ENCODE measurements at places on chromosomes 7 and 10.

GRCh38 chr10:109474261-109474660 lies 449.1 kb downstream of the XPNPEP1 start:
- DNase-seq = no peak

DNA sequence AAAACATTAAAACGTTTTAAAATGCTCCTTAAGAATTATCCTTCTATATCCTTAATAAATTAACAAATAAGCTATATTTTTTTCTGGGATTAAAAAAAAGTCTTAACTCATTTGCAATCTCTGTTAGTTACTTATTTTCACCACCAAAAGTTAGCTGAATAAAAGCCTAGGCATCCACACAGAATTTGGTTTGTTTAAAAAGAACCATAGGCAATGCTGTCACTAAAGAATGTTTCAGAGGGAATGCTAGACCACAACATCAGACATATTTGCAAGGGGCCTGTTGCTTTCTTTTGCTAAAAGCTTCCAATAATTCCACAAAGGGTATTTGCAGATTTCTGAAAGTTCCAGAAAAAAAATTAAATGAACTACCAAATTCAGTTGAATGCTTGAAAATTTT lies 244.2 kb downstream of the POU6F2 start:
- no peak for DNase-seq

- DNase-seq = no peak
Measured at GRCh38 chr7:142880876-142881505, 4.6 kb downstream of the TRPV6 start.

DNA sequence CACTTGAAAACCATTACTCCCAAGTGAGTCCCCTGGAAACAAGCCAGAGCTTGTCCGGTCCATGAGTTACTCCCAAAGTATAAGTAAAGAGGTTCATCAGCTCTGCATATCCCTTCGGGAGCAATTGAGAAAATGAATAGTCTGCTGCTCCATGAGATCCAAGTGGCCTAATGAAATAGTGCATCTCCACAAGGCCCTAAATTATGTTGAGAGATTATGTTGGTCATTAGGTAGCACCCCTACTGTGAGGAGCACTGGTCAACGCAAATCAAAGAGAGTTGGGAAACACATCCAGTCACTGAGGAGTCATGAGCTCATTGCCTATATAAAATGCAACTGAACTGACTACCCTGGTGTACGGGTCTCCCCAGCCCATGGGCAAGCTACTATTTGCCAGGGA lies 205.5 kb upstream of the AOAH start:
- DNase-seq = no peak

- no peak for DNase-seq
Measured at GRCh38 chr7:94832051-94832450, 75.3 kb upstream of the PPP1R9A start.

DNA sequence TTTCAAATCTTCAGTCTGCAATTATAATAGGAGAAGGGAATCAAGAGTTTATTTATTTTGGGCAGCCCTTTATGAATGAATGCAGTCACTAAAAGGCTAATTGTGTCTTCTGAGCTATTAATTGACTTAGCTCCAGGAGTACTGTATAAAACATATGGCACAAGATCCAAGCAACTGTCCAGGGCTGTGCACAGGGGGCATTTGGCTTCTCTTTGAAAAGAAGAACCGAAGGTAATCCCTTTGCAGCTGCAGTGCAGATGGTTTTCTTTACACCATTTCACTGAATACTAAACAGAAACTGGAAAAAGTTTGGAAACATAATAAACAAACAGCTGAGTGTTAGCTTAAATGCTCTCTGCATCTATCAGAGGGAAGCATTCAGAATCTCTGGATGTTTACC lies 282.6 kb upstream of the LRRN3 start:
- DNase-seq = no peak

- DNase-seq = no peak
Measured at GRCh38 chr10:78516236-78516635, 482.6 kb downstream of the RPS24 start.

DNA sequence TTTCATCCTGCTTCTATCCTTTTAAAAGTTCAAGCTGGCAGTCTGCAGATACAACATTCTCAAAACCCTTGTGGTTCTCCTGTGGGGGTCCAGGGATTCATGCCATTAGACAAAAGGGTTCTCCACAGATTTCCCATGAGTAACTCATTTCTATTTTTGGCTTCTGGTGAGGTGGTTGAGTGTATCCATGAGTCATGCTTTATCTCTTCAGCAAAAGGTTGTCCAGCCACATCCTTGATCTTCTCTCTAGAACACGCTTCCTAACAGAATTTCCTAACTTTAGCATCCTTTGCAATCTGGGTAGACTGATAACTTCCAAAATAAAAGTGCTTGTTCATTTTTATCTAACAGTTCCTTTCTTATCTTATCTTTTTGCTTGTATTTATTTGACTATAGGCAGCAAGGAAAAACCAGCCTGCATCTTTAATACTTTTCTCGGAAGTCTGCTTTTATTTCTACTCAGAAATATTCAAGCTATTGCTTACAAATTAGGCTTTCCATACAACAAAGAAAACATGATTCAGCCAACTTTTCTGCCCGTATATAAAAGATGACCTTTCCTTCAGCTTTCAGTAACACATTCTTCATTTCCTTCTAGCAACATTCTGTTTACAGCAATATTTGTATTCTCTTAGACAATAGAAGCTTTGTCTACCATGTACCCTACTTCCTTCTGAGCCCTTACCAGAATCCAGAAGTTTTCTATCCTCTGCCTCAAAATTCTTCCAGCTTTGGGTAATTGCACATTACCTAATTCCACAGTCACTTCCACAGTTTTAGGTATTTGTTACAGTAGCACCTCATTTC lies 79.3 kb upstream of the IL6 start:
- no peak for DNase-seq

DNA sequence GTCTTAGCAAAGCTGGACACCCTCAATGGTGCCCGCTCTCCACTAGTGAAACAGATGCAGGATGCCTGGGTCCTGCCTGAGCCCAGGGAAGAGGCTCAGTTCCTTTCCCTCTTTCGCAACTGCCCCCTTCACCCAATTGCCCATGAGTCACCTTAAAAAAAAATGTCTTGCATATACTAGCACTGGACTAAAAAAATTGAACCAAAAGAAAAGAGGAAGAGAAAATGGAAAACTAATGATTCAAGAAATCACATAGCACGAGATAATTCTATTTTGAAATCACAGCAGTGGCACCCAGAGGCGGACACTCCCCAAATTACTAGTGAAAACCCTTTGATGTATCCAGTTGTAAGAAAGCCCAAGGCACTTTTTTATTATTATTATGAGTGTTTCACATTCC lies 972.5 kb downstream of the LRMDA start:
- DNase-seq = no peak

DNA sequence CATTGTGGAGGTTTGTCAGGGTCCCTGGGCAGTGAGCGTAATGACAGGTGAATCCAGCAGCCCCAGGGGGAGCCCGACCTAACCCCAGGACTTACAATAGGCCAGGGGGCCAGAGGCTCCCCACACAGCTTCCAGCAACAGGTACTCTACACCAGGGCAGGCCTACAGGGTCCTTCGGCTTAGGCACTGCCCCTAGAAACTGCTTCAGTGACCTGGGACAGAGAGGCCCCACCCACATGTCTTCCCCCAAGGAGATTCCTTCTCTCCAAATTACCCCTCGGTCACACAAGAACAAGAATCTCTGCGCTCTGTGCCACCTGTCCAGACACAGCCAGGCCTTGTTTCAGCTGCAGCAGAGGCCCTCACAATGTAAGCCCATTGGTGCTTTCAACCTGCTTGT lies 24.4 kb downstream of the SKIDA1 start:
- DNase-seq = no peak

DNA sequence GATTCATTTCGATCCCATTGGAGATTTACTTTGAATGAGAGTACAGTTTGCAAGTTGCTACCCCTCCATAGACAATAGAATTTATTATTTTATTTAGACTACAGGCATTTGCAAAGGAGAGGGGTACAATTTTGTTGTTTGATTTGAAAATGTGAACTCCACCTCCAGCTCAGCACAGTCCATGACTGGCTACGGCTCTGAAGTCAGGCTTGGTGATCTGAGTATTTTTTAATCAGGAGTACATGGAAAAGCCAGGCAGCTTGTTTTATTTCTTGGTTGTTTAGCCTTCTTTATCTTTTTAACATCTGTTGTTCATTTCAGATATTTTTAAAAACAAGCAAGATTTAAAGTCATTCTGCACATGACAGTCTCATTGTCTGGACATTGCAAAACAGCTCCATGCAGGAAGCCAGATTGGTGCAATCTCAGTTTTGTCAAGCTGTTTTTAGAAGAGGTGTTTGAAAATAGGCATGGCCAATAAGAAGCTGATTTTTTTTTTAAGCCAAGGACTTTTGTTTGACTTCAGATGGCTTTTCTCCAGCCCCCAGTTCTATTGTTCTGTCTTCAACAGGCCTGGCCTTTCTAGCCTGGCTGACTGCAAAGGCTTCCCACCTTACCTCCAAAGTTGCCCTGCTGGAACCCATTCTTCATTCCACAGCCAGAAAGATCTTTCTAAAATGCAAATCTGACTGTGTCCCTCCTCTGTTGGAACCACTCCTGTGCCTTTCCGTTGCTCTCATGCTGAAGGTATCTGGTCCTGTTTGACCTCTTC lies 12.2 kb downstream of the PLXDC2 start:
- no peak for DNase-seq

DNA sequence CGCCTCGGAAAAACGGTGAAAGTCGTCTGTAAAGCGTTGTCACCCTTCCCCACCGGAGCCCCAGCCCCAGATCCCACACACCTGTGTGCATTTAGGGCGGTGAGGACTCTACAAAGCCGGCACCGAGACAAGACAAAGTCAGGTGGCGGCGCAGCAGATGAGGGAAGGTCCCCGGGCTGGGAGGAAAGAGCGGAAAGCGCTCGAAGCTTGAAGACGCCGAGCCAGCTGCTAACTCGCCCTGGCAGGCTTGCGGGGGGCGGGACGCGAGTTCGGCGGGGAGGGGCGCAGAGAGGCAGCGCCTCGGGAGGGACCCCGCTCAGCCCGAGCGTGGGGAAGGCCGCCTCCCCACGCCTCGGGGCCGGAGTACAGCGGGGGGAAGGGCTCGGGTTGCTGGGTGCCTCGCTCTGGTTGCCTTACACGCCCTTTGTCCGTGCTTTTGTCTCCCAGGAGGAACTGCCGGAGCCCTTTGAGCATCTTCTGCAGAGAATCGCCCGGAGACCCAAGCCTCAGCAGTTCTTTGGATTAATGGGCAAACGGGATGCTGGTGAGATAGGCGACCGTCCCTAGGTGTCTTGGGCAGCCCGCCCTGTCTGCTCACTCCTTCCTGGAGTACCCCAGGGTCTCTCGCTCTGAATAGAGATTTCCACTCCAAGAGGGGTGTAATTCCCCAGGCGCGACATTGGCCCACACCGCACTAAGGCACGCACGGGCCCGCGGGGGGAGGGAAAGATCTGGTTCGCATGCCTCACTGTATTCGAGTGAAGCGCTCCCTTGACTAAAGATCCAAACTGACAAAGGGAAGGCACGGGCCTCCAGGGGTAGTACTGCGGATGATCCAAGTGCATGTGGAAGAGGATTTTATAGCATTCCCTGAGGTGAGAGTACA lies 1.6 kb downstream of the TAC1 start:
- no peak for DNase-seq

DNA sequence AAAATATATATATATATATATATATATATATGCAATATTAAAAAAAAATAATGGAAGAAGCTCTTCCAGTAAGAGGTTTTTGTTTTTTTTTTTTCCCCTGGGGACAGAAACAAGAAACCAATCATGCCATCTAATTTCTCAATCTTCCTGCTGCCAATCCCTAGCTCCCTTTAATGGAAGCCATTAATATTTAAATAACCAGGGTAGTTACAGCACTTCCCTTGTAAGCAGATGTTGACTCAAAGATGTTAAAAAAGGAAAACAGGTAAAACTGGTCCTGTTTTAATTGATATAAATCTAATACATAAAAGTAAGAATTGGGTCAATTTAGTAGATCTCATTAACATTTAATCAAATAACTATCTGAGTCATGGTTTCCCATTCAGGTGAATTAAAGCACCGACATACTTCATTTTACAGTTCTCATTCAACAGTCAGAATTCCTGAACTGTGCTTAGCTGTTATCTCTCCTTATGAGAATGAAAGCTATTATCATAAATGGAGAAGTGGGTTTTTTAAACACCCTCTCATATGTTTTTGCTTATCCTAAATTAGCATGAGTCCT lies 22.6 kb downstream of the CPVL start:
- DNase-seq = no peak

- DNase-seq = no peak
Measured at GRCh38 chr7:98322331-98323270, 41.1 kb downstream of the BRI3 start.

DNA sequence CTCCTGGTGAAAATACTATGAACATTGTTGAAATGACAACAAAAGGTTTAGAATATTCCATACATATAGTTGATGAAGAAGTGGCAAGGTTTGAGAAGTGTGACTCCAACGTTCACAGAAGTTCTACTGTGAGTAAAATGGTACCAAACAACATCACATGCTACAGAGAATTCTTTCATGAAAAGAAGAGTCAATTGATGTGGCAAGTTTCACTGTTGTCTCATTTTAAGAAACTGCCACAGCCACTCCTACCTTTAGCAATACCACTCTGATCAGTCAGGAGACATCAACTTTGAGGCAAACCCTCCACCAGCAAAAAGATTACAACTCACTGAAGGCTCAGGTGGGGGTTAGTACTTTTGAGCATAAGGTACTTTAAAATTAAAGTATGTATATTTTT lies 693.3 kb downstream of the GRID1 start:
- DNase-seq = no peak

DNA sequence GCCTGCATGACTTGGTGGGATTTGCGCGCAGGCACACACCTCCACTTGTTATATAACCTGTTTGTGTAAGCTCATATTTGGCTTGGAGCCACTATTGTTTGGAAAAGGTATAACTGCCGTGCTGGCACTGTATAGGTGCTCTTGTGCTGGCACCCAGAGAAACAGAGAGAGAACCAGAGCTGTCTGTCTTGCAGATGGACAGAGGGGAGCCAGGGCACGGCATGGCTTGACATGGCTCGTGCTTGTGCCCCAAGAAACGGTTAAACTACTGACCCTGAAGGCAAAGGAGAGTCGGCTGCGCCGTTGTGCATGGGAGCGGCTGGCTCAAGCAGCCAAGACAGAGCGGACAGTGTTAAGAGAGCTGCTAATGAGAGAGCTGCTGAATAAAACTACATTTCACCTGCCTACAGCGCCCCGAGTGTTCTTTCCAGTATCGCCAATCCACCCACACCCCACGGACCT lies 23.2 kb downstream of the RAPGEF5 start:
- no peak for DNase-seq

DNA sequence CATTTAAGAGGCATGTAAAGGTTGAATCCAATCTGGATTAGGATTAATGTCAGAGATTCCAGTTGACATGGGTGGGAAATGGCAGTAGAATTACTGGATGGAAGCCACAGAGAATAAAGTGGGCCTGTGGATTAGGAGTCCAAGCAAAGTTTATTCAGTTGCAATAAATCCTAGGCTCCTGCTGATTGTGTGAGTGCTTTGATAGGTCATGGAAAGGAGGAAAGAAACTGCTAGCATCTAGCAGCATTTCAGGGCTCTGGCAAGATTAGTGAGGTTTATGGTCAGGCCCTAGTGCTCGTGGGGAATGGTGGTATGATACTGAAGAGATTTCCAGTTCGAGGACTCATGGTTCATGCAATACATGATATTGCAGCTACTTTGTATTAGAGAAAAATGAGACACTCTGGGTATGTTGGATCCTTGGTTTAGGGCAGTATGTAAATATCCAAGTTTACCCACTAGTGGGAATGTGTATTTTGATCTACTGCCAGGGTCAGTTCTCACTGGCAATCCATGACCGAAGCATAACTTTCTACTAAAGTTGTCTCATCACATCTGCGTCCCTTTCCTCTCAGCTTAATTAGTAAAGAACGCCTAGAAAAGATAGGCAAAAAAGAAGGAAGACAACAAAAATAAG lies 235.0 kb downstream of the SUGCT start:
- no peak for DNase-seq

GRCh38 chr7:117269417-117269816 lies 53.4 kb downstream of the WNT2 start:
- no peak for DNase-seq
